ENCODE measurements at places on chromosomes 5 and 9.

DNA sequence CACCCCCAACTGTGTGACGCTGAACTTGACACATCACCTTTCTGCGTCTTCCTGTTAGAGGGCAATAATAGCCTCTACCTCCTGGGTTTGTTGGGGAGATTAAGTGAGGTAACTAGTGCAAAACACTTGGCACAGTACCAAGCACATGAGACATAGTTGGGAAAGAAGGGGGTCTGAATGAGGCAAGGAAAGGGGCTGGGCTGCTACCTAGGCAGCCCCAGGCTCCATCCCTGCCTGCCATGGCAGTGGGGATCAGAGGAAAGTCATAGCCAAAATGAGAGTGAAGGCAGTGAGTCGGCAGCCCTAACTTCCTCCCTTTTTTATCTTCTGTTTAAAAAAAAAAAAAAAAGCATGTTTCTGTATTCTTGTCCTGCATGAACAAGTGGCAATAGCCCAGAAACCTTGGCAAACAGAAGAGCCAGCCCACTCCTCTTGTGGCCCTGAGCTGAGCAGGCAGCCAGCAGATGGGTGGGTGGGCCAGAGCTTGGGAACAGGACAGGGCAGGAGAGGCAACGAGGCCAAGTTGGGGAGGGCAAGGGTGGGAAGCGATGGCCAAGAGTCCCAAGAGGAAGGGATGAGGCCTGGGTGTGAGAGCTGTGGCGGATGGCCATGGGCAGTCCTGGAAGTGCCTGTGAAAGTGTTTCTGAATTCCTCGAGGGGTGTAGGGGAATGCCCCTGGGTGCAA lies 11.4 kb downstream of the CAMK2A start:
- DNase-seq: no peak

DNA sequence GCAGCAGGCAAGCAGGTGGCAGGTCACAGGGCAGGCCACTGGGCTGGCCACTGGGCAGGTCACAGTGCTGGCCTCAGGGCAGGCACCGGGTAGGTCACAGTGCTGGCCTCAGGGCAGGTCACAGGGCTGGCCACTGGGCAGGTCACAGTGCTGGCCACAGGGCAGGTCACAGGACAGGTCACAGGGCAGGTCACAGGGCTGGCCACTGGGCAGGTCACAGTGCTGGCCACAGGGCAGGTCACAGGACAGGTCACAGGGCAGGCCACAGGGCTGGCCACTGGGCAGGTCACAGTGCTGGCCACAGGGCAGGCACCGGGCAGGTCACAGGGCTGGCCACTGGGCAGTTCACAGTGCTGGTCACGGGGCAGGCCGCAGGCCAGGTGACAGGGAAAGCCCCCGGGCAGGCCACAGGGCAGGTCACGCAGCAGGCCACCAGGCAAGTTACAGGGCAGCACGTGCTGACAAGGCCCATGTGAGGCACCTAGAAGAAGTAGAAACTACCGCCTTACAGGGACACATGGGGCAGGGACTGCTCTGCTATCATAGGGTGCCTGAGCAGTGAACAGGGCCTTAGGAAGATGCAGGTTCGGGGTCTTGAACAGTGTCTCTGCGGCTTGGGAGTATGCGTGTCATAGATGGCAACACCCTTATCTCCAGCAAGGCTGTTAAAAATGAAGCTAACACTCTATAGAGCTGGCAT lies 18.6 kb upstream of the MED10 start:
- DNase-seq: no peak

GRCh38 chr5:87231037-87231808 lies 36.5 kb upstream of the RASA1 start:
- no peak for DNase-seq

GRCh38 chr5:67021521-67021920 lies 175.1 kb downstream of the CD180 start:
- no peak for DNase-seq

GRCh38 chr5:122559676-122560075 lies 215.2 kb upstream of the SNX2 start:
- DNase-seq: no peak

DNA sequence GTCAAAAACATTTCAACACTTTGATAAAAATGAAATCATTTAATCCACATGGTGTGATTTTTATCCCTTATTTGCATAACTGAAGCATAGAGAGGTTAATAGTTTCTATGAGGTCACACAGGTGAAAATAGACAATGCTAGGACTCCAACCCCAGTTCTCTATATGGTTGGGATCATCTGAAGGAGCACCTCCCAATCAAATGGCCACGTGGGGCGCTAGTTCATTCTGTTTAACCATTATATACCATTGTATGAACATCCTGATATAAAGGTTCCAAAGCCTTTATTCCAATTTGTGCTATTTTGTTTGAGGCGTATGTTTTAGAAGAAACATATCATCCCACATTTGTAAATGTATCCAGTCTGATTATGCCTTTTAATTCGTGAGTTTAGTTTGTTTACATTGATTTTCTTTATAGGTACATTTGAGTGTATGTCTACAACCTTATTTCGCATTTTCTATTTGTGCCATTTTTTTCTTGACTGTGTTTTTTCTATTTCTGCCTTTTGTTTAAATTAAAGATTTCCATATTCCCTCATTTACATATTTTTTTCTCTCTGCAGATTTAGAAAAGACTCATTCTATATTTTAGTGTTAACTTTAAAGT lies 1092.0 kb downstream of the MAT2B start:
- no peak for DNase-seq

GRCh38 chr5:172403189-172403796 lies 51.0 kb downstream of the SH3PXD2B start:
- DNase-seq: no peak

GRCh38 chr9:123460091-123460490 lies 104.1 kb downstream of the CRB2 start:
- no peak for DNase-seq

- no peak for DNase-seq
Measured at GRCh38 chr5:50929174-50929573, 262.7 kb downstream of the PARP8 start.

- DNase-seq: no peak
Measured at GRCh38 chr9:19642256-19642655, 146.6 kb downstream of the SLC24A2 start.

All from HTR-8/SVneo (cell line).